Activated CD4-positive, CD25-positive, alpha-beta regulatory T cell treated with anti-CD3 and anti-CD28 coated beads, Interleukin-2, amount 50 U/mL, for 72 hours (primary cell): ENCODE measurements at places on chromosomes 1 and 21.

DNA sequence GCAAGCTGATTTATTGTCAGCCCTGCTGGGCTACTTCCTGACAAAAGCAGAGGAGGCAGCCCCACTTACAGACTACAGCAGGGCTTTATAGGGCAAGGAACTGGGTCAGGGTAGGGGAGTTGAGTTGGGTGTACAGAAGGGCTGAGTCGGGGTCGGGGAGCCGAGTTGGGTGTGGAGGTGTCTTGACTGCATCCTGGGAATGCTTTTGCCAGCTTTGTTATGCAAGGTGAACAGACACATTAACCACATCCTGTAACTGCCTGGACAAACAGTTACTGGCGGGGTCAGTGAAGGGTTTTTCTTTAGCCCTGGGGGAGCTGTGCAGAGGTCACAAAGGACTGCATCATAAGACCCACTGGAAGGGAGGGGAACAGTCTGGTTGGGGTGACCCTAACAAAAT is 39.1 kb upstream of the GBP5 start:
- no peak for DNase-seq

DNA sequence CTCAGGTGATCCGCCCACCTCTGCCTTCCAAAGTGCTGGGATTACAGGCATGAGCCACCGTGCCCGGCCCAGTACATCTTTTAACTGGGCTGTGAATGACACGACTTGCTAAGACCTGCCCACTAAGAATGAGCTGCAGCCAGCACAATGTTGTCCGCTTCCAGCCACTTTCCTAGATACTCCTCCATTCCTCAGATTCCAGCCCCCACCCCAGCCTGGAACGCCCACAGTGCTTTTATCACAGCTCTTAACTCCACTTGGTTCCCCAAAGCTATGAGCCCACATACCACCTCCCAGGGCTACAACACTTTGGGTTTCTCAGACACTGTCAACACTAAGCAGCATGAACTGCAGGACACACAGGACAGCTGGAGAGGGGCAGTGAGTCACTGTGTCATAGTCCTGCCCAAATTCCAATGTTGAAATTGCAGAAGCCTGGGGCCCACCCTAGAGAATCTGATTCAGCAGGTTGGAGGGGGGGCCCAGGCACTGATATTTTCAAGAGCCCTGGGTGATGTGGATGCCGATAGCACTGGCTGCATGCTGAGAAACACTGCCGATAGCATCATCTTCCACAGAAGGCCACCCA is 58.0 kb downstream of the ACBD3 start:
- DNase-seq: no peak

DNA sequence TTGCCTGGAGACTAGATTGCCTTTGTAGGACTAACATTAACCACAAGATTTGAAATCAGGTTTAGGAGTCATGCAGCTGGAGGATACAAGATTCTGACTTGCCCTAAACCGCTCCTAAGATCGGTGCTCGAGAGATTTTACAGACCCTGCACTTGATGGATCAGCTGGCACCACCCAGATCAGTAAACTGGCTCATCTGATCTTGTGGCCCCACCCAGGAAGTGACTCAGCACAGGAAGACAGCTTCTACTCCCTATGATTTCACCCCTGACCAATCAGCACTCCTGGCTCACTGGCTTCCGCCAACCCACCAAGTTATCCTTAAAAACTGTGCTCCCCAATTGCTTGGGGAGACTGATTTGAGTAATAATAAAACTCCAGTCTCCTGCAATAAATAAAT is 876 bp upstream of the CATSPERE start:
- DNase-seq: peak; percentile 40

- no peak for DNase-seq
Measured at GRCh38 chr1:97247196-97247595, 525.6 kb downstream of the PTBP2 start.

- no peak for DNase-seq
Measured at GRCh38 chr1:15123270-15123669, 30.3 kb upstream of the TMEM51 start.

DNA sequence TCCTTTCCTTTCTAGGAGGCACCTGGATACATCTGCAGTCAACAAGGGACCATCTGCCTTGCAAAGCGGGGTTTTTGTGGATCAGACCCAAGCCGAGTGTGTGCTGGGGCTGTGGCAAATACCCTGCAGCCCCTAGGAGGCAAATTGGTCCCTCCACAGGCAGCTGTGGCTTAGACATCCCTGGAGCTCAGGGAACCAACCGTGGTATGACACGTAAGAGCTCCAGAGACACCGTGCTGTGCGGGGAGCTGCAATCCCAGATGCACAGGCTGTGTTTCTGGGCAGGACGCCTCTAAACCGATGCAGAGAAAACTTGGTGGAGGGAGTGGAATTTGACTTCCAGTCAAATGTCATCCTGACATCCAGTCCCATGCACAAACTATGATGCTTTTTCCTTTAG is 141.5 kb downstream of the KAZN start:
- DNase-seq: no peak

GRCh38 chr1:229062135-229062534 is 208.8 kb upstream of the RAB4A start:
- DNase-seq: no peak

GRCh38 chr1:15139654-15140350 is 13.7 kb upstream of the TMEM51 start:
- no peak for DNase-seq

- no peak for DNase-seq
Measured at GRCh38 chr1:154629061-154629674, 21.2 kb upstream of the ADAR start.

DNA sequence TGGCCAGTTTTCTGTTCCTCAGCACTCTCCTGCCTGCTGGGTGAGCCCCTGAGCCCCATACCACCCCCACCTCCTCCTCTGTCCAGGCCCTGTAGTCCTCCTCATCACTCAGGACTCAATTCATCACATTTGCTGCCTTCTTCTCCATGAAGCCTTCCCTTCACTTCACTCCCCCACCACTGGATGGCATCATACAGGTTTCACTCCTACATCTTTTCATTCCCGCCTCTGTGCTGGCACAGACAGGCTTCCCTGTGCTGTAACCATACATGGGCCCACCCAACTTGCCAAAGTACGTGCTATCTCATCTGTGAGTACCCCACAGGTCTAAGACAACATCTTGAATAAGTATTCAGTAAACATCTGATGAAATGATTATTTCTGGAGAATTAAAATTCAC is 56.9 kb downstream of the SLC45A1 start:
- DNase-seq: no peak

DNA sequence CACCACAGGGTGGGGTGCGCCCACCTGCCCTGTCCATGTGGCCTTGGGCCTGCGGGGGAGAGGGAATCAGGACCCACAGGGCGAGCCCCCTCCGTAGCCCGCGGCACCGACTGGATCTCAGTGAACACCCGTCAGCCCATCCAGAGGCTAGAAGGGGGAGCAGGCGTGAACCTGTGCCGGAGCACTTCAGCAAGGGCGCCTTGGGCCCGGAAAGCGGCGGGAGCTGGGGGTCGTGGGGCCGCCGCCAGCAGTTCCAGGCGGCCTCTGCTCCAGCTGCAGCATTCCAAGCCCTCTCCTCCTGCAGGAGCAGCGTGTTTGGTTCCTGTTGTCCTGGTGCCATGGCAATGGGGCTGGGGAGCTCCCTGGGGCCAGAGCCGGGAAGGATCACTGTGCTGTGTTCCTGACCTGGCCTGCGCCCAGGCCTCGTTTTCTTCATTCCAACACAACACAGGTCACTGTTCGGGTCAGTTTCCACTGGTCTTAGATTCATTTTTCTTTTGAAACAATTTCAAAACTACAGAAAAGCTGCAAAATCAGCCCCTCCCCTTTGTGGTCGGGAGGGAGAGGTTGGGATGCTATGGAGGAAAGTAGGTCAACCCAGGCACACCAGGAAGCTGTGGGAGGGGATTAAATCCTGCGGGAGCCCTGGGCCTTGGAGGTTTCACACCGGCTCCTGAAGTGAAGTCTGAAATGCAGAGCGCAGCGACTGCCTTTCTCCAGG is 18.8 kb downstream of the SLX9 start:
- DNase-seq: no peak
